ENCODE measurements at places on chromosomes 6 and 20. TPM values are rescaled to one million over a fixed set of nuclear protein-coding genes. Genes with fewer than 3 reads are reported as not detected.

The LINC00237 gene
- total RNA-seq: not detected

The SUMO4 gene
- total RNA-seq: 0.16 TPM

The BPIFB6 gene
- not detected for total RNA-seq

The B4GALT5 gene
- 17.1 TPM for total RNA-seq

The TCP11 gene
- not detected for total RNA-seq

The TMEM217 gene
- total RNA-seq: 0.65 TPM
